Stimulated activated CD8-positive, alpha-beta memory T cell treated with anti-CD3 and anti-CD28 coated beads, Interleukin-15, amount 100 ng/mL, for 1 hour (primary cell): ENCODE measurements at places on chromosomes 1 and 21.

GRCh38 chr21:36852864-36853263 is 113.6 kb downstream of the HLCS start:
- DNase-seq: no peak

- DNase-seq: no peak
Measured at GRCh38 chr1:7068552-7068951, 283.3 kb downstream of the CAMTA1 start.

DNA sequence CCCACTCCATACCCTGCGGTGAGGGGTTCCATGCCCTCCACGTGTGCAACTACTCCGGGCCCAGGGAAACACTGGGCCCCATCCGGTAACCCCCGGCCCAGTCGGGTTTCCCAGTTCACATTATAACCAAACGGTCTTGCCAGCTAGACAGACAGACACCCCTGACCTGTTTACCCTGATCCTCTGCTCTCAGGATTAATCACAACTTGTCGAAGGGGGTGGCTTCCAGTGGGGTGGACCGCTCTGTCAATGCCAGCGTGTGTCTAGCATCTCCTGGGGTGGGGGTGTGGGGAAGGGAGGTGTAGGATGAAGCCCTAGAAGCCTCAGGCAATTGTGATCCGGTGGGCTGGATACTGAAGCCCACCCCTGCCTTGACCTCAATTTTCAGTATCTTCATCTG is 4.6 kb upstream of the OLIG2 start:
- DNase-seq: no peak

GRCh38 chr1:43376723-43377235 is 9.0 kb upstream of the ELOVL1 start:
- no peak for DNase-seq

GRCh38 chr1:6090288-6090687 is 44.6 kb downstream of the KCNAB2 start:
- no peak for DNase-seq
